ENCODE measurements at places on chromosomes 6 and 20.

- DNase-seq: no peak
Observed at GRCh38 chr20:20195021-20195705, 142.8 kb downstream of the CFAP61 start.

GRCh38 chr6:163786995-163787671, 372.6 kb downstream of the QKI start:
- DNase-seq: no peak

GRCh38 chr20:14877301-14878028, 540.1 kb upstream of the FLRT3 start:
- DNase-seq: no peak

- no peak for DNase-seq
Observed at GRCh38 chr6:150224820-150225219, 82.0 kb downstream of the PPP1R14C start.

GRCh38 chr6:31927242-31927862, at the start of gene C2:
C2 (plus strand) TSS chr6:31927717; CDS start chr6:31927753, 36 bp downstream.
- no peak for DNase-seq

DNA sequence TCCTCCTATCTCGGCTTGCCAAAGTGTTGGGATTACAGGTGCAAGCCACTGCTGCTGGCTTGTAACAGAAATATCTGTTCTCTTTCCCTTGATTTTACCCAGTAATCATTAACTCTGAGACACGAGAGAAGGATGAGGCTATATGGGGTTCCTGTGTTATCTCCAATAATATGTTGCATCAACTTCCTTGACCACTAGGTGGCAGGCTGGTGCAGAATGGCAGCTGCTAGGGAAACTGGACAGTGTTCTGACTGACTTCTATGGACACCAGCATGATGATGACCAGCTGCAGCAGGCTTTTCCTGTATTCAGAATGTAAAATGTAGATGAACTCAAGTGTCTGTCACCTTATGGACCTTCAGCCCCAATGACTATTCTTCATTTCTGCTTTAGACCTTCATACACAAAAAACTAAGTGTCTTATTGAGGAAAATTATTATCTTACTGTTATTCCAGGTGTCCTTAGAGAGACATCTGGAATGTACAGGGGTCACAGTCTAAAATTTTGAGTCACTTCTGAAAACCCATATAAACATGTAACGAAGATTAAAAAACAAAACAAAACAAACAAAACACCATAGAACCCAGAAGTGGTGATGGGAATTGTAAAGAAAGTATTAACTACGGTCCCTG, 20.4 kb upstream of the CD109 start:
- peak; percentile 50 for DNase-seq

Data from activated T-cell treated with anti-CD3 and anti-CD28 coated beads for 48 hours (primary cell).